ENCODE measurements at places on chromosomes 4 and X. TPM values are rescaled to one million over a fixed set of nuclear protein-coding genes. Genes with fewer than 3 reads are reported as not detected.

- no peak for DNase-seq
These were observed 50.4 kb upstream of the PRPS1 start for GRCh38 chrX:107577933-107578332.

GRCh38 chrX:103157496-103158316 lies 57.2 kb upstream of the BEX4 start:
- DNase-seq, result no peak

DNA sequence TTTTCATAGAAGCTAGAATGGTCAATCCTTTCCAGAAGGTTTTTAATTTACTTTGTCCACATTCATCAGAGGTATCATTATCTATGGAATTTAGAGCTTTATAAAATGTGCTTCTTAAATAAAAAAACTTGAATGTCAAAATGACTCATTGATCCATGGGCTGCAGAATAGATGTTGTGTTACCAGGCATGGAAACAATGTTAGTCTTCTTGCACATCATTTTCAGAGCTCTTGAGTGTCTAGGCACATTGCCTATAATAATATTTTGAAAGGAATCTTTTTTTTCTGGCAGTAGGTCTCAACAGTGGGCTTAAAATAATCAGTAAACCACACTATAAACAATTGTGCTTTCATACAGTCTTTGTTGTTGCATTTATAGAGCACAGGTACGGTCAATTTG lies 200.3 kb downstream of the FAT4 start:
- DNase-seq, result no peak

GRCh38 chrX:110836982-110837381 lies 41.4 kb upstream of the CHRDL1 start:
- DNase-seq, result no peak

DNA sequence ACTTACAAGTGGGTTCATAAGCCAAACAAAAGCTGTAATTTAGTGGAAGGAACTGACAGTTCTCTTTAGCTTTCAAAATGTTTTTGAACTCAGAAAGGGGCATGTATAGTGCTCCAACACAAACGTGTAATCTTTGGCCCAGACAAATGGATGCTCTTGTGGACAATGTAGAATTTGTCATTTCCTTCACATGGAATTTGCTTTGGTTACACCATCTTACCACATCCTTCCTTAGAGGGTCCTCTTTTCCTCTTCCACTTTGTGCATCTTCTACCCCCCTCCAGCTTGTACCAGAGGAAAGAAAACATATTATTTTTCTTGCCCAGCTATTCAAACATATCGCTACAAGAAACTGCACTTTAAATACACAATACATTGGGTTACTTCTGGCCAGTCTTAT lies 42.4 kb downstream of the MEPE start:
- no peak for DNase-seq

DNA sequence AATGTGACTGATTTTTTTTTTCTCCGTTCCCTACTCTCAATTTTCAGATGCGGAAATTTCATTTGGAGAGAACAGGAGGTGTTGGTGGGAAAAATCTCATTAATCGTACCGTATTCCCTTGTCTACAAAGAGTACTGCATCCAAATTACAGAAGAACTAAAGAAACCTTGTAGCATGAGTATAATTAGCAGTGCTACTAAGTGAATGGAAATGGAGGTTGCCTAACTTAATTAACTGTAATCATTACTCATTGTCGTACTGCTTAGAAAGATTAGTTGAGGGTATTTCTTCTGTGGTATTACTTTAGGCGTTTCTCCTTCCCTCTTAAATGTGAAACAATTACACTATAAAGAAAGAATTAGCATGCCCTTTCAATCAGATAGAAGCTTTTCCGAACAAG lies 81.7 kb downstream of the DMD start:
- no peak for DNase-seq

The KLHL2 gene
- polyA plus RNA-seq, result 20.3 TPM

The BANK1 gene
- 2.3 TPM for polyA plus RNA-seq

The AMER1 gene
- polyA plus RNA-seq, result 7.3 TPM

The RPGR gene
- 12.5 TPM for polyA plus RNA-seq

The GJB1 gene
- polyA plus RNA-seq, result 46.6 TPM

The GAGE1 gene
- polyA plus RNA-seq, result not detected

The HSFX2 gene
- polyA plus RNA-seq, result 1.0 TPM
